K562 (cell line): ENCODE measurements at places on chromosomes 13 and 19.

DNA sequence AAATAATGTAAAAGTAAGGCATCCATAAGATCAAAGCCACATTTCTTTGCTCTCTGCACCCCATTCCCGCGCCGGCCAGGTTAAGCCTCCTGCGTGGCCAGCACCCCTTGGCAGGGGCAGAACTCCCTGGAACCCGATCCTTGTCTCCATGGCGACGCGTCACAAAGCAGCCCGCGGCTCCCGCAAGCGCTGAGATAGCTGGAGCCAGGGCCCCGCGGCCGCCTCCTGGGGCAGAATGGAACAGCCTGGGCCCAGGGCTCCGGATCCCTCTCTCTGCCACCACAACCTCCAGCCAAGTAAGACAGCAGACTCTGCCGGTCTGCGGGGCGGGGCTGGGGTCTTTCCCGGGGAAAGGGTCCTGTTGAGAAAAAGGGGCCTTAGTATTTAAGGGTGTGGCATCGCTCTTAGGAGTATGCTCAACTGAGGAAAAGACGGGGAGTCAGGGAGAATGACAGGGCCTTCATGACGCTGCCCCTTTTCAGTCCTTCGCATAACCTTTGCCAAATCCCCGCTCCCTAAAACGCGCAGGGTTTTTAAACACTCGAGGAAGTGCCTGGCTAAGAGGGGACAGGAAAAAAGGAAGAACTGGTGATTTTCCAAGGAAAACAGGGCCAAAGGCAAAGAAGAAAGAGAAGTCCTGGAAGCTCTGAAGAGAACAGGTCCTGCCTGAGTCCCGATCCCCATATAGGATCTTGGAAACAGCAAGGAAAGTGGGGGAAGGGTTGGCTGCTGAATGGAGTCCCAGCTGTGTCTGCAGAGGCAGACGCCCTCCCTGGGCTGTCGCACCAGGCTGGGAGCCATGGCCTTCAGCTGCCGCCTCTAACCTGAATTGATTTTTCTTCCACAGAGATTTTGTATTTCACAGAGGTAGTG is at the start of gene TEX26:
TSS of gene TEX26 (plus strand) at position 176 of the 873 bp plus-strand sequence. CDS start at position 236, 60 bp downstream.
- H3K4me1 ChIP-seq: no peaks in the 10 kb centered on the region
- H3K4me3 ChIP-seq: no peak within 1 kb of the TSS
- no peaks in the 10 kb centered on the region for H3K36me3 ChIP-seq
- H3K27me3 ChIP-seq: peaks cover 3% of the 10 kb centered on the region; the same call in 1 of the 2 replicates
- no peak for DNase-seq

DNA sequence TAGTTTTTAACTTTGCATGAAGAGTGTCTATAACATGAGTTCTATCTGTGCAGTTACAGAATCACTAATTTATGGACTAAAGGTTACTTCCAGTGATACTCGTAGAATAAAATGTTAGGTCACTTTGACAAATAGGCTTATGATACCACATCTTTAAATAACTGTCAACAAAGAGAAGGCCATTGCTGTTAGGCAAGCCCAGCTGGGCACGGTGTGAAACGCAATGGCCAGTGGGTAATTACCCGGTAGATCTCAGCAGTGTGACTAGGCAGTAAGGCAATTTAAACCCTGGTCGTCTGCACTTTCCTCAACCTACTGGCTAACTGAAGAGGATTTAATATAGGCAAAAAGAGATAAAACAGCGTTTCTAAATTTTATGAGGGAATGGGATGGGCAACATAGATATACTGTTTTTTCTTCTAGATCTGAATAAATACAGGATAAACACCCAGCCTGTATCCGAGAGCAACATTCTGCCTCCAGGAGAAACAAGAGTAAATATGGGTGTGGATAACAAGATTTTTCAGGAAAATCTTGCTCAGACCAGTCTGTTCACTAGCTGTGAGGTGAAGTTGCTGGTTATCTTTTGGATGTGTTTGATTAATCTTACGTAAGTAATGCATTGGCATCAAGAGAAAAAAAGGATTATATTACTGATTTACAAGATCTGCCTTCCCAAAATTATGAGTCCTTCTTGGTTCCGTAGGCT is 631.3 kb downstream of the EFNB2 start:
- no peaks in the 10 kb centered on the region for H3K27me3 ChIP-seq
- no peak overlapping the region for H3K27ac ChIP-seq
- H3K4me1 ChIP-seq: no peaks in the 10 kb centered on the region
- no peaks in the 10 kb centered on the region for H3K36me3 ChIP-seq

DNA sequence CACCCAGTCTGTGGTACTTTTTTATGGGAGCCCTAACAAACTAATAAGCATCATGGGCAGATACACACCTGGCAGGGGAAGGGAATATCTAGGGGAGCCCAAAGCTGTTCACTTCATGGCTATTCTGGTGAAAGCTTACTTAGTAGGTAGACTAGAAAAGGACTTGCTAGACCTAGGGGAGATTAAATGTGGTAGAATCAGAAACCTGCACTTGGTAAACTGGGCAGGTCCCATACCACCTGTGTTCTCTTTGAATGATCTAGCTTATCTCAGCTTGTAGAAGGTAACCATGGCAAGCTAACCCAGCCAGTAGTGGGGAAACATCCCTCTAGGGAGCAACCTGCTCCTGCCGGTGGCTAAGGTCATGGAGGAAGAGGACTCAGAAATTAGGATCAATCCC is 113.9 kb upstream of the TMTC4 start:
- H3K36me3 ChIP-seq: no peaks in the 10 kb centered on the region
- no peak for DNase-seq
- no peaks in the 10 kb centered on the region for H3K4me1 ChIP-seq
- no peak overlapping the region for H3K27ac ChIP-seq
- H3K27me3 ChIP-seq: no peaks in the 10 kb centered on the region

DNA sequence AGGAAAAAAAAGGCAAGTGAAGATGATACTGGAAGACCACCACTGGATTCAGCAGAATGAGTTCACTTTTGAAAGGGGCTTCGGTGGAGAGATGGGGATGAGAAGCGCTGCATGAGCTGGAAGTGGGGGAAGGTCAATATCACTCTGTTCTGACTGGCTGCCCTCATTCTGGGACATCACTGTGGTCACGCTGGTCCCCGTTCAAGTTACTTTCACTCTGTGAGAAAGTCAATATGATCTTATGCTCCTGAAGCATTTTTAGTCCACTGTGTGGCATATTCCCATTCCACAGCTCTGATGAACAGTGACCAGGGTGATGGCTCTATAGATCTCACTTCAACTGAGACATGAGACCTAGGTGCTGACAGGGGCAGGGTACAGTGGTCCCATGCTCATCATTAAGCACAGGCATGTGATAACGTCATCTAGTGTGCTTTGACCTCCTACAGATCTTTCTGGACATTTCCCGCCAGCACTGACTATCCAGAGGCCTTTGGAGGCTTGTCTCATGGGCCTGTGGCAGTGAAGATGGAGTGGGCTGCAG is 40.2 kb upstream of the GPR183 start:
- no peak for DNase-seq
- H3K4me1 ChIP-seq: no peaks in the 10 kb centered on the region
- H3K27ac ChIP-seq: no peak overlapping the region
- H3K36me3 ChIP-seq: peaks cover 39% of the 10 kb centered on the region; the same call in 2 of the 3 replicates
- H3K4me3 ChIP-seq: no peak overlapping the region

GRCh38 chr19:38917921-38918491 is 6.0 kb upstream of the CCER2 start:
- H3K4me1 ChIP-seq: no peaks in the 10 kb centered on the region; the same call in 2 of the 3 replicates
- no peaks in the 10 kb centered on the region for H3K27me3 ChIP-seq
- no peak for DNase-seq
- H3K36me3 ChIP-seq: peaks cover 26% of the 10 kb centered on the region; the same call in 1 of the 3 replicates

DNA sequence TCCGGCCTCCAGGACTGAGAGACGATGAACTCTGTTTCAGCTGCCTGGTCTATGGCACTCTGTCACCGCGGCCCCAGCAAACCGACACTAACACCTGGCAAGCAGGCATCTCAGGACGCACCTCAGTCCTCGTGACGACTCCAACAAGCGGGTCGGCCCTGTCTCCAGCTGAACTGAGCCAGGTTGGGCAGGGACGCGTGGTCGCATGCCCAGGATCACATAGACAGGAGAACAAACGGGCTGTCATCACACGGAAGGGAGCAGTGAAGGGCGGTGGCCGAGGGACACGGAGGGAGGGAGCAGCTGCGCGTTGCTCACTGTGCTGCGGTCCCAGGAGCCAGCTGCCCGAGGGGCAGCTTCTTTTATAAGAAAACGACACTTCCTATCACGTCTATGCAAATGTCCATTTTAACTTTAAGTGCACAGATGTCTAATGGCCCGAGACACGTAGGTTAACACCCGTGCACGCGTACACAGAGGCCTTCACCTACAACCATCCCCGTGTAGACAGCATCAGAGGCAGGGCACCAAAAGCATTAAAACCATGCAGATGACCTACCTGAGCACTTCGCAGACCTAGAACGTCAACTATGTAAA is 8.9 kb downstream of the SGTA start:
- DNase-seq: no peak
- peaks cover 71% of the 10 kb centered on the region; the same call in 2 of the 3 replicates for H3K36me3 ChIP-seq
- no peak overlapping the region for H3K27ac ChIP-seq

DNA sequence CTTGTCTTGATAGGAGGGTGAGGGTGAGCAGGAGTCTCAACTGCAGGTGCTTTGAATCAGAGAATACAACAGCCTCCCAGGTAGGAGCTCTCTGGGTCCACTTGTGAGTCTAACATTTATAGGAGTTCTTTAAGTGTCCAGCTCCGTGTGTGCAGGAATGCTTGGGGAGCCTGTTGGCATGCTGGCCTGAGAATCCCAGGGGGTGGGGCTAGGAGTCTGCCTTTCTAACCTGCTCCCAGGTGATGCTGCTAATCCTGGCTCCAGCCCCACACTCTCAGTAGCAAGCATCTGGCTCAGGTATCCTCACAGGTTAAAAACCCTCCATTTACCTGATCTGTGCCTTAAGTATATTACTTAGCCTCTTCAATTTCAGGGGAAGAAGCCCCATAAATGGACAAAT is 368.9 kb downstream of the RBM26 start:
- no peaks in the 10 kb centered on the region for H3K27me3 ChIP-seq
- DNase-seq: no peak
- H3K4me3 ChIP-seq: no peak overlapping the region
- H3K4me1 ChIP-seq: no peaks in the 10 kb centered on the region
- no peaks in the 10 kb centered on the region for H3K36me3 ChIP-seq
- H3K27ac ChIP-seq: no peak overlapping the region

- no peaks in the 10 kb centered on the region for H3K27me3 ChIP-seq
- H3K4me3 ChIP-seq: no peak overlapping the region
- DNase-seq: no peak
- no peak overlapping the region for H3K27ac ChIP-seq
- no peaks in the 10 kb centered on the region for H3K4me1 ChIP-seq
Observed at GRCh38 chr13:89923052-89923451, 1424.4 kb upstream of the MIR17HG start.

DNA sequence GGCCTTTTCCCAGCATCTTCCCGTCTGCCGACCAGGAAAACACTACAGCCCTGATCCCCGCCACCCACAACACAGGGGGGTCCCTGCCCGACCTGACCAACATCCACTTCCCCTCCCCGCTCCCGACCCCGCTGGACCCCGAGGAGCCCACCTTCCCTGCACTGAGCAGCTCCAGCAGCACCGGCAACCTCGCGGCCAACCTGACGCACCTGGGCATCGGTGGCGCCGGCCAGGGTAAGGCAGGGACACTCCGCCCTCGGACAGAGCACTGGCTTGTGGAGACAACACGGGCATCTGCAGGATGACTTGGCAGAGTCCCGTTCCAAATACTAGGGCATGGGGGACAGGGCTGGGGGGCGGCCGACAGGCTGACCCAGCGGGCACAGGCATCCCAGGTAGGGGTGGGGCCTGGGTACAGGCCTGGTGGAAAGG is 31.1 kb downstream of the COMP start:
- DNase-seq: no peak
- H3K27me3 ChIP-seq: no peaks in the 10 kb centered on the region; the same call in 1 of the 2 replicates
- no peaks in the 10 kb centered on the region for H3K36me3 ChIP-seq
- H3K4me3 ChIP-seq: no peak overlapping the region

DNA sequence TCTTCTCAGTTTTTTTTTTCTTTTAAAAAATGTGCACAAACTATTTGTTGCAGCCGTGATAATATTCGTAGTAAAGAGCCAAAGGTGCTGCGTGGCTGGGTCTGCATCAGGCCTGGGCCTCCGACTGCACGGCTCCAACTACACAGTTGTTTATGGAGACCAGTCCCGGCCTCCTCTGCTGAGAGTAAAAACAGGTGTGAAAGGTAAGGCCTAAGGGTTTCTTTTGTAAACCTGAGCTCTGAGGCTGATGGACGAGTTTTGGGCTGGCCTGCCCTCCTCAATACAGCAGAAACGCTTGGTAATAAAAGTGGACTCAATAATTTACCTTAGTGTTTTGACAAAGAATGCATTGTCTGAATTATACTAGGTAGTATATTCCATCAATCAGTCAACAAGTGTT is 3.9 kb downstream of the MBNL2 start:
- H3K4me1 ChIP-seq: peaks cover 34% of the 10 kb centered on the region
- peak overlapping the region; percentile 81 for H3K27ac ChIP-seq
- H3K36me3 ChIP-seq: no peaks in the 10 kb centered on the region; the same call in 2 of the 3 replicates
- peak overlapping the region; percentile 63 for H3K4me3 ChIP-seq

DNA sequence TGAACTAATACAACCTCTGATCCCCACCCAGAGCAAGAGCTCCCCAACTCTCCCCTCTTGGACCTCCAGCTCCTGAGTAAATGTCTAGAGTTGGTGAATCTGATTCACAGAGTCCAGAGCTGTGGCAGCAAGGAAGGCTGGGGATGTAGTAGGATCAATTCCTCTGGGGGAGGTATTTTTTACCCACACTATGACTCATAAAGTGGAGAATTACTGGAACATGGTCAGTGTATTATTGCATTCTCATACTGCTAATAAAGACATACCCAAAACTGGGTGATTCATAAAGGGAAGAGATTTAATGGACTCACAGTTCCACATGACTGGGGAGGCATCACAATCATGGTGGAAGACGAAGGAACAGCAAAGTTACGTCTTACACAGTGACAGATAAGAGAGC is 496.7 kb downstream of the EFNB2 start:
- H3K27ac ChIP-seq: no peak overlapping the region
- DNase-seq: no peak
- H3K4me3 ChIP-seq: no peak overlapping the region
- no peaks in the 10 kb centered on the region for H3K36me3 ChIP-seq

- no peaks in the 10 kb centered on the region for H3K27me3 ChIP-seq
- H3K36me3 ChIP-seq: no peaks in the 10 kb centered on the region
- no peak for DNase-seq
- H3K27ac ChIP-seq: no peak overlapping the region
- no peak overlapping the region for H3K4me3 ChIP-seq
Observed at GRCh38 chr13:38862443-38862842, 128.2 kb downstream of the STOML3 start.

- H3K27me3 ChIP-seq: peaks cover 18% of the 10 kb centered on the region
- no peak for DNase-seq
- H3K36me3 ChIP-seq: no peaks in the 10 kb centered on the region
- no peak overlapping the region for H3K4me3 ChIP-seq
- H3K4me1 ChIP-seq: no peaks in the 10 kb centered on the region
- no peak overlapping the region for H3K27ac ChIP-seq
Observed at GRCh38 chr13:110244071-110244830, 62.7 kb downstream of the COL4A1 start.
